HuH-7.5 (cell line): ENCODE measurements at places on chromosomes 1 and 21.

GRCh38 chr1:112092656-112093371, 103.3 kb upstream of the KCND3 start:
- DNase-seq = no peak

DNA sequence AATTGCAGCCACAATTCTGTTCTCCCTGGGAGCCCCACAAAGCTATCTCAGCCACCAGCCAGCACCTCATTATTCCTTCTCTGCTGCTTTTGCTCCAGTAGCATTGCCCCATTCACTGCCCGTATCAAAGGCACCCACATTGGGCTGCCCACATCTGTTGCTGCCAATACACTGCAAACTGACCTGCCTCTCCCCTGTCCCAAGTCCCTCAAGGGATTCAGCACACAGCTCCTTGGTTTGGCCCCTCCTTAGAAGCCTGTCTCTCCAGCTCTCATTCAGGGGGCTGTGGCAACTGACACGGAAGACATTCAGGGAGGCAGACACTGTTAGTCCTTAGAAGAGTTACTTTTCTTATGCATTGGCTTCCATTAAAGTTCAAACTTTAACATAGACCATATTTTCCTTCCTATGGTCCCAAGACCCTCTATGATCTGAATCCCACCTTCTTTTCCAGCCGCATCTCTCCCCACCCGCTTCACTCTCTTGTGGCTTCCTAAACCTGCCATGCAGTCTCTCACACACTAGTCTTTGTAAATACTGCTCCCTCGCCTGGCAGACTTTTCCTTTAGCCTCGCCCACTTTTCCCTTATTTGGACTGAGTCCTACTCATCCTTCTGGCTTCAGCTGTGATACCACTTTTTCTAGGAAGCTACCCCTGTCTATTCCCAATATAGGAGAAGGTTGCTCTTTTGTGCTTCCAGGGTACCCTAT, 19.3 kb upstream of the KLHDC8A start:
- peak; percentile 26 for DNase-seq

DNA sequence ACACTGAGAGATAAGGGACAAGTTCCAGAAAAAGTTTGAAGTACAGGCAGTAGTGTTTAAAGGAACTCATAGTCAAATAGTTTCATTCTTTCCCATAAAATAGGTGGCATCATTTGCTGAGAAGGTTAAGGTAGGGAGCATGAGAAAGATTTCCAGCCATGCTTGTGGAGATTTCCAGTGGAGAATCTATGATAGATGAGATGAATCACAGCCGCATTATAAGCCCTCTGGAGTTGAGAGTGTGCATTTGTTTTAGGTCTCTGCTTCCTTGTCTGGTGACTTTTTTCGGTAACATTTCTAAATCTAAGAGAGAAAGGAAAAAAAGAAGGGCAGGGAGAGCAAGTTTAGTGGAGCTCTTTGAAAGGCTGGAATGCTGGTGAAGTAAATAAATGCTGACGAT, 108.7 kb downstream of the DISP1 start:
- no peak for DNase-seq

DNA sequence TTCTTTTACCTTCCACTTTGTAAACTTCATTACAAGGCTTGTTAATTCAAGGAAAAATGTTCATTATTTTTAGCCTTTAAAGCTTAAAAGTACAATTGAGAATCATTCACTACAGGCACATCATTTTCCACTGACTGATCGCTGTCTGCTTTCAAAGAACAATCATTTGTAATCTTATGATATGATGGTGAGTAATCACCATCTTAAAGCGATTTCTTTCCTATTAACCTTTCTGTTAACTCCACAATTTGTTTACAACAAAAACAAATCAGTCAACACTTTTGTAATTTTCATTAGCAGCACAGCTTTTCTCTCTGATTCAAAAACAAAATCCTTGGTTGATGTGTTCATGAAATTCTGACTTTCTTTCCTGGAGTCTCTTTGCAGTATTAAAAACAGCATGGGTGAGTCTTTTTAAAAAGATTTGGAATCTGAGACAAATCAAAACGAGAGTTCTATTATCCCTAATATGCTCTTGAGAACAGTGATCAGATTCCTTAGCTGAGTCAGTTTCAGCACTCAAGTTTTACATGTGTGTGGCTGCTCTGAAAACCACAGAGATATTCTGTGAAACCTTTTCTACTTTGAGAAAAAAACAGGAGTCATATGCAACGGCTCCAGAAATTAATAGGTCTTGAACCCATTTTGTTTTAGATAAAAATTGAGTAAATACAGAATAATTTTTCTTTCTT, 145.8 kb upstream of the TMPRSS15 start:
- DNase-seq = no peak

DNA sequence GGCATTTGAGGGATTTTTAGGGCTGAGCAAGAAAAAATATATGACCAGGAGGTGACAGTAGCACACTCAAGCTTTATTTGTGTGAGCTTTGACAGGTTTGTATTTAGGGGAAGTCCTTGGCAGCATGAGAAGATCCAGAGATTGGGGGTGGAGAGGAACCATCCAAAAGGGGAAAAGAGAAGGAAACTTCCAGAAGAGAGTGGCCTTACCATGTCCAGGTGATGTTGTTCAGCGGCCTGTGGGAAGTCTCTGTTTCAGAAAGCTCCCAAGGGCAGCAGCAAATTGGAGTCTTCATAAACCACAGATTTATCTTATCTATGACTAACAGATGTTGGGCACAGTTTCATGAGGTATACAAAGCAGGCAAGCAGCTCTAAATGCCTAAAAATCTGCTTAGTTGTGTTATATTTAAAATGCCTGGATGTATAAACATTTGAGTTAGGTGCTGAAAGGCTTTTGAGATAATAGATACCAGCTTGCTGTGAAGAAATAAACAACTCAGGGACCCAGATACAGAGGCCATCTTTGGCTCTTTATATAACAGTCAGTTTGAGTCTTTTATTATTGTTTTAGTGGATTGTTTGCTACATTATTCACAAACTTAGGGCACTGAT, 21.2 kb upstream of the ADAR start:
- no peak for DNase-seq

DNA sequence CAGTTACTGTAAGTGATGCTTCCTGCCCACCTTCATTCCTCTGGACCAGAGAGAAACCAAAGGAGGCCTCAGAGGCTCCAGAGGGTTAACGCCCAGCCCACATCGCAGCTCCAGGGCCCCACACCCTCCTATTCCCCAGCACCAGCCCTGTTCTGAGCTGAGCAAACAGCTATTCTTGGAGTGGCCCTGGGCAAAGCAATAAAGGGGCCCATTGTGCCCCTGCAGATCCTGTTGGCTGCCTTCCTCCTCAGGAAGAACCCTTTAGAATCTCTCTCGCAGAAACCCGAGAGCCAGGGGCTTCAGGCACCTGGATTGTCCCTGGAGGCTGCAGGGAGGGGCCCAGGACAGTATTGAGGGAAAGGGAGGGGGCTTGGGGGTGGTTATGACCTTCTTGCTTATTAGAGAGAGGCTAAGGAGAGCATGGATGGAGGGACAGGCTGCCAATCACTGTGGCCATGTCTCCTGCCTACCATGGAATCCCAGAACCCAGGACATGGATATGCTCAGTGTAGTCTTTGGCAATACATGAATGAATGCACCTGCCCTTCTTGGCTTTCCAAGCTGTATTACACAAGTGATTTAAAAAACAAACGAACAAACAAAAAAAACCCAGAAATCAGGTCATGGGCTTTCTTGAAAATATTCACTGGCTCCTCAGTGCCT, 9.2 kb downstream of the PADI2 start:
- no peak for DNase-seq

GRCh38 chr1:113978863-113979702, at the start of gene OLFML3:
OLFML3 (plus strand) TSS chr1:113979474; CDS start chr1:113979517, 43 bp downstream.
- peak; percentile 85 for DNase-seq

GRCh38 chr1:210692796-210693195, 364.1 kb downstream of the HHAT start:
- DNase-seq = no peak

GRCh38 chr1:93180723-93181613, at the start of gene CCDC18:
CCDC18 (plus strand) TSS chr1:93180724; CDS start chr1:93183362, 2,638 bp downstream.
- no peak for DNase-seq

DNA sequence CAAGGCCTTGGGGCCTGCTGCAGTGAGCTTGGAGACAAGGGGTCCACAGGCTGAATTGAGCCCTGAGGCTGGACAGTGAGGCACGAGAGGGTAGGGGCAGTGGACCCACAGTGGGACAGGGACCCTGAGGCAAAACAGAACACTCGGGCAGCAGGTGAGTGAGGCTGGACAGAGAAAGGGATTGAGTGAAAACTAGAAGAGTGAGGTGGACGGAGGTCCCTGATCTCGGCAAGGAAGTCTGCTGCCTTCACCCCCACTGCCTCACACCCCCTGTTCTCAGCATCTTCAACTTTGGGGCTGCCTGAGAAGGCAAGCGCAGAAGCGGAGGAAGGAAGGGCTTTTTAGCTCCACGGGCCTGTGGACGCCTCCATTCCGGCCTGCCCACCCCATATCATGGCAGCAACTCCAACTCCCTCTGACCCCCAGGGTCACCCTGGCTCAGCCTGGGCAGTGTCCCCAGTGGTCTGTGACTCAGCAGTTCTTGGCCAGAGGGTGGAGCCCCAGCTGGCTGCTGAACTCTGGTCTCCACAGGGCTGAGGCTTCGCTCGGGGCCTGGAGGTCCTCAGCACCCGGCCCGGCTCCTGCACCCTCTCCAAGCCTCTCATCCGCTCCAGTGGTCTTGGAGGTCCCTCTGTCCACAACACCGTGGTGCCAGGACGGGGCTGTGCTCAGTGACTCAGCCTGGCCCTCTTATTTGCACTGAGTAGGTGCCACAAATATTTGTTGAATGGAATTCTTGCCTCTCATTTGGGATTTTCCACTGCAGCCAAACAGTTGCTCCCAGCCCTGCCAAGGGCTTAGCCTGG, 60.0 kb upstream of the EPS8L3 start:
- no peak for DNase-seq
